Amygdala (tissue), 56 donors: ENCODE measurements at places on chromosomes 1 and 21.

GRCh38 chr1:192826791-192827546 is 18.1 kb downstream of the RGS2 start:
- no peak for DNase-seq

DNA sequence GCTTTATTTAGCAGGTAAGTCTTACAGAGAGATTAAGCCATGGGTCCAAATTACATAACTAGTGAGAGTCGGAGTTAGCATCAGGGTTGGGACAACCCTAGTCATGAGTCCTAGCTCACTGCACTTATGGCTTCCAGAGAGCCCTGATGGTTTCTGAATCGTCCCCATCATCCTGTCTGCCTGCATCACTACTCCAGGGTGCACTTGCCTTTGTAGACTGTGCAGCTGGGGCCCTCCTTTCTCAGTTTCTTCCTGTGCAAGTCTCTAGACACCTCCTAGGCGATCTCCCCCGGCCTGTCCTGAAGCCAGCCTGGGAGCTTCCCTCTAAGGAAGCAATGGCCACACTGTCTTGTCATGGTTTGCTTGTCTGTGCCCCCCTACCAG is 37.1 kb downstream of the KIAA0040 start:
- no peak for DNase-seq

DNA sequence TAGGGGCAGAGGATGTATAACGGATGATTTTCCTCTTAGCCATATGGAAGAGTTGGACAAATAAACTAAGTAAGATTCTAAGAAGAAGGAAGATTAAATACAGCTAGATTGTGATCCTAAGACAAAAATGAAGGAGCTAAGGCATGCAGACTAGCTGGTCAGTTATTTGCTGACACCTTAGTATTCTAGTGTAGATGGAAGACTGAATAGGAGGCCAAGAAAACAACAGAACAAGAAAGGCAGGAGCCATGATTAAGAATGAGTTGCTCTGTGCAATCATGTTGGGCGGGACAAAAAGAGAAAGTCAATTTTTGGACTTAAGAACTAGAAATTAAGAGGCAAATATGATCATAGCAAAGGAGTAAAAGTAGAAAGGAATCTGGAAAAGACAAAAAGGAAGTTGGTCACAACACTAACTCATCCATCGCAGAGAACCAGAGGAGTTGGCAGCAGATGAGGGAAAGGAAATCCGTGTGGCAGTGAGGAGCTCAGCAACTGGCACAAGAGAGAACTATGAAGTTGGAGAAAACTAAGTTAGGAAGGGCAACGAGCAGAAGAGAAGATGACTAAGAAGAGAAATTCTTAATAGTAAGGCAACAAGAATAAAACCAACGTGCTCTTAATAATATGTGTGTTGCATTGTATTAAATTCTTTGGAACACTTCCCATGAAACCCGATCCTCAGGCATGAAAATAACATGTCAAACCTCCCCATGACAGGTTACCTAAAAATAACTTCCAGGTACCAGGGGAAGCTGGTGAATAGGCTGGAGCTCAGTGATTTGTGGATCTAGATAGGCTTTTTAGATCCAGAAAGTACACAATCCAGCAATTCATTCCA is 234.4 kb downstream of the LTN1 start:
- no peak for DNase-seq

DNA sequence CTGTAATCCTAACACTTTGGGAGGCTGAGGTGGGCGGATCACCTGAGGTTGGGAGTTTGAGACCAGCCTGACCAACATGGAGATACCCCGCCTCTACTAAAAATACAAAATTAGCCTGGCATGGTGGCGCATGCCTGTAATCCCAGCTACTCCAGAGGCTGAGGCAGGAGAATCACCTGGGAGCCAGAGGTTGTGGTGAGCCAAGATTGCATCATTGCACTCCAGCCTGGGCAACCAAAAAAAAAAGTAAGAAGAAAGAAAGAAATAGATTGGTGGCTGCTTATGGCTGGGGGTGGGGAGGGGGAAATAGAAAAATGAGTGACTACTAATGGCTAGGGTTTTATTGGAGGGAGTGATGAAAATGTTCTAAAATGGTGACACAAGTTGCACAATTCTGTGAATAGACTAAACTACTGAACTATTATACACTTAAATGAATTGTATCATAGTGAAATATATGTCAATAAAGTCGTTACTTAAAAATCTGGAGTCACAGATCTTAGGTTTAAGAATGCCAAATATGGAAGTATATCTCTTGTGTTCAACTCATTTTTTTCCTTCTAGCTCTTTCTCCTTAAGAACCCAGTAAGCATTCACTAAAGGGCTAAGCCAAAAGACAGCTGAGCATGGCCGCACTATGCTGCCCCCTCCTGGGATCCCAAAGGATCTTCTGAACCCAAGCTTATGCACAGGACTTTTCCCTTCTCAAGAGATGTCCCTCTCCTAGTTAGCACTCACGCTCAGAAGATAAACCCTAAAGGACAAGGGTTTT is 3.2 kb upstream of the NPL start:
- no peak for DNase-seq

GRCh38 chr1:89953929-89954328 is 41.0 kb upstream of the ZNF326 start:
- DNase-seq, result no peak

DNA sequence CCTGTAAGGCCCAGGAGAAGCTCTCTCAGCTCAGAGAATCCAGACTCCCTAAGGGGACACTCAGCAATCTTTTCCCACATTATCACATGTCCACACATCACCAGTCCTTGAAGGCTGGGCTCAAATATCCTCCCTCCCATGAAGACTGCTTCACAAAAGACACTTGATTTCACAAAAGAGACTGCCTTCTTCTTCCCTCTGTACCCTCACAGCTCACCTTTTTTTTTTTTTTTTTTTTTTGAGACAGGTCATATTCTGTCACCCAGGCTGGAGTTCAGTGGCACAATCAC is 1.5 kb downstream of the CD58 start:
- DNase-seq, result no peak

GRCh38 chr21:26522704-26523103 is 50.4 kb downstream of the CYYR1 start:
- no peak for DNase-seq
